Hematopoietic multipotent progenitor cell (in vitro differentiated cells): ENCODE measurements at places on chromosomes 1 and 21. TPM values are rescaled to one million over a fixed set of nuclear protein-coding genes. Genes with fewer than 3 reads are reported as not detected.
A peak's percentile ranks its signal among the peaks of the same experiment; 100 is the strongest.

The NCAM2 gene
- total RNA-seq: under 0.01 TPM

DNA sequence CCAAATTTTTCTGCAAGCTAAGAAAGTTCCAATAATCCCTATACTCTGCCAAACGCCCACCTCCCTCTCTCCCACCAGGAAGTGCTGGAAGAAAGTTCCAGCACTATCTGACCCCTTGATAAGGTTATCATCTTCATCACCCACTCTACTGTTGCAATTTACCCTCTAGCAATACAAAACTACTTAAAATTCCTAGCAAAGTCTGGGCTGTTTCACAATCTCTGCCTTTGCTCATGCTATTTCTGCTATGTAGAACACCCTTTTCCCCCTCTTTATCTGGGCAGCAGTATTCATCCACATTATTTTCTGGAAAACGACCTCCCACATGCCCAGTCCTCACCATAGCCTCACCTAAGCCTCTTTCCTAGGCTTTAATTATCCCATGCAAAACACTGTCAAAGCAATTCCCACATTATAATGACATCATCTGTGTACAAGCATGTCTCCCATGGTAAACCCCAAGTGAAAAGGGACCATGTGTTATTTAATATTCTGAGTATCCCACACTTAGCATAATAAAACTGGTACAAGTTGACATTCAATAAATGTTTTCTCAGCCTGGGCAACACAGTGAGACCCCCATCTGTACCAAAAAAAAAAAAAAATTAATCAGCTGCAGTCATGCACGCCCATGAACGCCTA is 12.0 kb downstream of the F11R start:
- DNase-seq: no peak

The CDKN2C gene
- total RNA-seq: 9.2 TPM

The RNU1-4 gene
- total RNA-seq: under 0.01 TPM

The REN gene
- 8.3 TPM for total RNA-seq

The SERPINC1 gene
- under 0.01 TPM for total RNA-seq

DNA sequence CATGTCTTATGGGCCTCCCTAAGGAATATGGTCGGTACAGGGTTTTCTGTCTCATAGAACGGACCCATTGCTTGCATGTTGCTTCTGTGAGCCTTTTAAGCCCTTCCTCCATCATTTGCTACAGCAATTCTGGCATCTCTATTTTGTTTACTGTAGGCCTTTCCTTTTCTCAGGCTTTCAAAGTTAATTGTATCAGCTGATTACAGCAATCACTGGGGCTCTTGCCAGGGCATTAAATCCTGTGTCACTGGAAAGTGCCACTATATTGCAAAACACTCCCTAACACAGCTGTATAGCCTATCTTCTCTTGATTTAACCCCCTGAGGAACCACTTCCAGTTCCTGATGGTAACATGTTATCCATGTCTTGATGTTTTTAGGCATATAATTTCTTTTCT is 156.5 kb downstream of the PDE4B start:
- no peak for DNase-seq

GRCh38 chr1:181110013-181110412 is 21.5 kb downstream of the IER5 start:
- DNase-seq: peak; percentile 23

DNA sequence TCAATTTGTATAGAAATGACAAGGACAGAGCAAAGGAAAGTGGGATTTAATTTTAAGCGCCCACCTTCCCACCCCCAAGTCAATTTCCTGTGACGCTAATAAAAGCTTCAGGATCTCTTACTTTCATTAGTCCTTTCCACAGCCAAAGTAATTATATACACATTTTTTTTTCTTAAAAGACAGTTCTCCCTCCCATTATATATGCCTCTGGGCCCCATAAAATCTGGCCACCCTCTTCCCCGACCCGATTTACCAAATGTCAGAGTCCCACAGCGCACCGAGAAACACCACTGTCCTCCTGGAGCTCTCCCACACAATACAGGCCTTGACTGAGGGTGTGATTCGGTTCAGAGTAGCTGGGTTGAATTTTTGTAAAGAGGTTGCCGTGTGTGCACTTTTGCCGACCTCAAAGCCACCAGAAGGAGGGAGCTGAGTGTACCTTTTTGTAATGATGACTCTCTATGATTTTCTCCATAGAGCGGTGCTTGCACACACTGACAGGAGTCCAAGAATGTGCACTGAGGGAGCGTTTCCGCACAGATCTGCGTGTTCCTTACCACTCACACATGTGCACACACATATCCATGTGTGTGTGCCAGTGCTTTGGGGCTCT is 26.2 kb upstream of the IL10 start:
- DNase-seq: no peak

- DNase-seq: no peak
These were observed 17.7 kb downstream of the FAAH start for GRCh38 chr1:46411601-46412341.
